NCI-H1930 (cell line): ENCODE measurements at places on chromosomes 3 and 15.
A peak's percentile ranks its signal among the peaks of the same experiment; 100 is the strongest.

- DNase-seq, result no peak
Measured at GRCh38 chr3:57890874-57891273, 117.3 kb upstream of the FLNB start.

DNA sequence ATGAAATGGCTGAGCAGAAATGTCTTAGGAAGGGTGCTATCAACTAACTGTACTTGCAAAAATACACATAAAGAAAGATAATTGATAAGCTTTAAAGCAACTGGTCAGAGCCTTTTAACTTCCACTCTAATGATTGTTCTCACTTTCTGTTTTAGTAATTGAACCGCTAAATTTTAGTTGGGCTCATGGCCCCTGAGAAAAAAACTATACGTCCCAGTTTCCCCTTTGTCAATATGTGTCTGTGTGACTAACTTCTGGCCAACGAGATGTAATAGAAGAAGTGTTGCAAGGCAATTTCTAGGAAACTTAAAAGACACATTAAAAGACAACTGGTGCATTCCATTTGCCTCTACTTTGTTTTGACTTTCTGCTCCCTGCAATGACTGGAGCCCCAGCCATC lies 223.9 kb downstream of the NR1D2 start:
- no peak for DNase-seq

- DNase-seq, result no peak
Measured at GRCh38 chr3:172080503-172080902, 41.1 kb downstream of the FNDC3B start.

GRCh38 chr3:128491941-128492670 lies 895 bp downstream of the GATA2 start:
- no peak for DNase-seq

- DNase-seq, result no peak
Measured at GRCh38 chr3:52354676-52355075, 38.6 kb downstream of the DNAH1 start.

- DNase-seq, result peak; percentile 11
Measured at GRCh38 chr3:33787328-33788009, 11.0 kb upstream of the PDCD6IP start.

GRCh38 chr3:54591157-54591556 lies 336.7 kb downstream of the LRTM1 start:
- DNase-seq, result no peak

DNA sequence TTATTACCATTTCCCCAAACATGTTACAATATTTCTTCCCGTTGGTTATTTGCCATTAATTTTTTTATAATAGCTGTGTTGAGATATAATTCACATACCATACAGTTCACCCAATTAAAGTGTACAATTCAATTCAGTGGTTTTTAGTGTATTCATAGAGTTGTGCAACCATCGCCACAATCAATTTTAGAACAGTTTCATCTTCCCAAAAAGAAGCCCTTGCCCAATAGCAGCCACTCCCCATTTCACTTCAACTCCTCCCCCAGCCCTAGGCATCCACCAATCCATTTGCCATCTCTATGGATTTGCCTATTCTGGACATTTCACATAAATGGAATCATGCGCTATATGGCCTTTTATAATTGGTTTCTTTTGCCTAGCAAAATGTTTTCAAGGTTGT lies 225.1 kb downstream of the EPHB1 start:
- DNase-seq, result no peak

DNA sequence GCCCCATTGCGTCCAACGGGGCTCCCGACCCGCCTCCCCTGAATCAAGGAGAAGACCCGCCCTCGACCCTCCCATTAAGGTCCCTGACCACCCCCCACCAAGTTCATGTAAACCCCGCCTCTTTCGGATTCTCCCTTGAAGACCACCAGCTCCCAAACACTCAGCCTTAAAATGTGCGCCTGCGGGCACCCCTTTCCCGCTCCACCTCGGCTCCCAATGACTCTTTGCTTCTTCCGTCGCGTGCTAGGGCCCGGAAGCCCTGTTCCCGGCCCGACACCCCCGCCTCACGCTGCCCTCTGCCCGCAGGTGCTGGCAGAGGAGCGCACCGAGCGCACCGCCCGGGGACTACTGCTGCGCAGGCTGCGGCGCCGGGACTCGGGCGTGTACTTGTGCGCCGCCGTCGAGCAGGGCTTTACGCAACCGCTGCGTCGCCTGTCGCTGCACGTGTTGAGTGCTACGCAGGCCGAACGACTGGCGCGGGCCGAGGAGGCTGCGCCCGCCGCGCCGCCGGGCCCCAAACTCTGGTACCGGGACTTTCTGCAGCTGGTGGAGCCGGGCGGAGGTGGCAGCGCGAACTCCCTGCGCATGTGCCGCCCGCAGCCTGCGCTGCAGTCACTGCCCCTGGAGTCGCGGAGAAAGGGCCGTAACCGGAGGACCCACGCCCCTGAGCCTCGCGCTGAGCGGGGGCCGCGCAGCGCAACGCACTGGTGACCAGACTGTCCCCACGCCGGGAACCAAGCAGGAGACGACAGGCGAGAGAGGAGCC lies 2.7 kb upstream of the LSMEM2 start:
- peak; percentile 17 for DNase-seq

GRCh38 chr3:151402349-151402748 lies 17.8 kb upstream of the P2RY12 start:
- no peak for DNase-seq

DNA sequence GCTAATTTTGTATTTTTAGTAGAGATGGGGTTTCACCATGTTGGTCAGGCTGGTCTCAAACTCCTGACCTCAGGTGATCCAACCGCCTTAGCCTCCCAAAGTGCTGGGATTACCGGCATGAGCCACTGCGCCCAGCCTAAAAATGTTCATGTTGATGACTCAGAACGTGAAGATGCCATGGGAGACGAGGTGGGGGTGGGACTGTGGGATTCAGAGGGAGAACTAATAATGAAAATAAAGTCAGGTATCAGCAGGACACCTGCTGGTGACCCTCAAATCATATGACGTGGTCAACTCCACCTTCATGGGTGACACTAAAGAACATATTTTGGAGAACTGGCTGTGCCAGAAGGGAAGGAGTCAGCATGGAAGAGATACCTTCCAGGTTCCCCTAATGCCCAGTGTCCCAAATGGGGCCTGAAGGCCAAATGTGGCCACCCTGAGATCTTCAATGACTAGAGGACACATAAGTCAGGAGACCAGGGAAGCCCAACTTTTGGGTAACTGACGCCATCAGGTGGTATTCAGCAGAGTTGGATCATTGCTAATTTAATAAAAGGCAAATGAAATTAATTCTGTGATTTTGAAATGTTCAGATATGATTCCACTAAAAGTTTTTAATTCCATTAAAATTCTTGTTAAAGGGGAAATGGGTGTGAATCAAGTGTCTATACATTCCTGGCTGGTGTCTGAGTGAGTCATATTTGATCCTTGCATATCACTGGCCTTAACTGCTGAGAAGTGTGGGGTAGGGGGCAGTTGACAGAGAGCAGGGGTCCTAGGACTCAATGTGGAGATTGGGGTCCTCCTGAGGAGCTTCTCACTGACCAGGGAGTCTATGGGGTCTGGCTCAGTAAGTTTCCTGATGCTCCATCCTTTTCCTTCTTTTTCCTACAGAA lies 88.6 kb upstream of the GSK3B start:
- no peak for DNase-seq

DNA sequence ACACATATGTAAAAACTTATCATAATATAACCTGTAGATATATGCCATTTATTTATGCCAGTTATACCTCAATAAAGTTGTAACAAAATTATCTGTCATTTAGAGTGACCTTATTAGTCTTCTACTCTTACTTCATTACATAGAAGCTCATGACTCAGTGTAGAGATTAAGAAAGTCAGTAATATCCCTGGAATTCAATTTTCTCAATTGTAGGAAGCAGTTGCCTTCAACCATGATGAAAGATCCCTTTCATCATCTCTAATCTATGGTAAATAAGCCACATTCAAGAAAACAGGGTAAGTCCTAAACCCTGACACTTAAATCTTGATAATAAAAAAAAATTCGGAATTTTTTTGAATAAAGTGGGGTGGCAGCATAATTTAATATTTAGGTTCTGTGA lies 216.5 kb upstream of the PEX5L start:
- no peak for DNase-seq

GRCh38 chr15:49015896-49016295 lies 30.4 kb downstream of the SECISBP2L start:
- DNase-seq, result no peak

GRCh38 chr15:90929246-90930019 lies 2.9 kb downstream of the HDDC3 start:
- no peak for DNase-seq

GRCh38 chr15:89905846-89906378 lies 6.8 kb downstream of the ARPIN start:
- no peak for DNase-seq

DNA sequence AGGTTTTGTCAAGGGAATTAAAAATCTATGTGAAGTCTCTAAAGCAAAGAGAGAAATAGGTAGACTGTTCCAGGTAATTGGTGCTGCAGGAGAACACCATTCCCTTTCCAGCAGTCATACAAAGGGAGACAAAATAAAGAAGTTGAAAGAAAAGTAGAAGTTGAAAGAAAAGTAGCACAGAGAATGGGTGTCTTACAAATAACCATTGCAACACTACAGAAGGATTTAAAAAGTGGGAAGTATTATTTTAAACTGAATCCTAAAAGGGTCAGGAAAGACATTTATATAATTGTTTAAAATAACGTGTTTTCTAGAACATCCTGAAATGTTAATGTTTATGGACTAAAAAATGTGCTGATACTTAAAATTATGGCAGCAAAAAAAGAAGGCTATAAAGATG lies 223.8 kb downstream of the RSRC1 start:
- no peak for DNase-seq

- DNase-seq, result no peak
Measured at GRCh38 chr15:33150431-33150941, 44.0 kb downstream of the FMN1 start.

DNA sequence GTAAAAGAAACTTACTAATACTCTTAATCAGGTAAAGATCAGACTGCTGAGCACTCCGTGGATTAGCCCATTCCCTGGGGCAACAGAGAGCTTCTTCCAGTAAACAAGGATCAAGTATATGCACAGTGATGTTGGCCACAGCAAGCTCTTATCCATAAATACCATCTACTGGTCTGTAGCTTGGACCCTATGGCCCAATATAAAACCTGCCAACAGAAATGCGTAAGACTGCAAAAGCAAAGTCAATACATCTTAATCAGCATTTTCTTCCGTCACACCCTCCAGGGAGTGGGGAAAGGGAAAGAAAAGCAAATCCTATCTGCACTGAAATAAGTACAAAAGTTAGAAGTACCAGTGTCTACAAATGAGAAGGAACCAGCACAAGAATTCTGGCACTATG lies 1082.1 kb downstream of the ZPLD1 start:
- no peak for DNase-seq

GRCh38 chr3:43998836-43999727 lies 242.6 kb upstream of the TOPAZ1 start:
- peak; percentile 82 for DNase-seq

DNA sequence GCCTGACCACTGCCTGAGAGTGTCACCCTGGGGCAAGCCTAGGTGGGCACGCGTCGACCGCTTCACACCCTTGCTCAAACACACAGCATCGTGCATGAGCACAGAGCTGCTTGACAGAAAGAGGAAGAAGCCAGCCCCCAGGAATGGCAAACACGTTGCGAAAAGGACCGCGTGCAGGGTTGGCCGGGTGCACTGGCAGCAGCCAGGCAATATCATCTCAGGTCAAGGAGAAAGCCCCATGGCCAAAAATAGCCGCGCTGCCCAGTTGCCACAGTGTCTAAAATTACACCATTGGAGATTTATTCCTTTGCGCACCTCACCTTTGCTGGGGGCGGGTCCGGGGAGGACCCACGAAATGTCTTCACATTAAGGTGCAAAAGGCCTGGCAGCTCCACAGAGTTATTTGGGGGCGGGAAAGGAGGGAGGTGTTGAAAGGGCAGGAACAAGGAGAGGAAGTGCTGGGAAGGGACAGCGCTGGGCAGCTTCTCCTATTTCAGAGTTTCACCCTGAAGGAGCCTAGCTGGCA lies 44.7 kb upstream of the NR2F2 start:
- no peak for DNase-seq

DNA sequence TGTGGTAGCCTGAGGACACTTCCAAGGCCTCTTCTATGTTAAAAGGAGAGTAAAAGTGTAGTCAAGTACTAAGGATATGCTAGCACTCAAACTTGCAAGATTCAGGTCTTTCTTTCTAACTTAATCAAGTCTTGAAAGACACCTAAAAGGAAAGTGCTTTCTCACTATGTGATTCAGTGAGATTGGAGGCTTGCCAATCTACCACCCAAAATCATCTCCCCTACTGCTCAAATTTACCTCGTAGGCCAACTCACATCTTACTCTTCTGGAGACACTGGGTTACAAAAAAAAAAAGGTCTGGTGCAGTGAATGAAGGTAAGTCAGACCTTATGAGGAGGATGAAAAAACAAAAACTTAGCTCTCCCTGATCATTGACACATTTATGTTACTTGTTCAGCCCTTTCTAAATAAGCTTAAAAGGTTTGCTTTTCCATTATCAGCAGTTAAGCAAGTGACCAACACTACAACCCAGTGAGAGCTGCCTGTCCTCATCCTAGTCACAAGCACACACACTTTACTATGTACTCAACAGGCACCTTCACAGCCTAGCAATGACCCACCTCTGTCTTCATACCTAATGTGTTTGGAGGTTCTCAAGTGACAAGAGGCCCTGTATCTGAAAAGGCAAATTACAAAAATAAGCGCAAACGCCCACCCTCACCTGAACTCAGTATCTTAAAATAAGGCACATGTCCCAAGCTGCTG lies 19.6 kb downstream of the SUMF1 start:
- DNase-seq, result no peak

GRCh38 chr15:63638839-63639238 lies 41.7 kb downstream of the FBXL22 start:
- DNase-seq, result no peak

- DNase-seq, result no peak
Measured at GRCh38 chr3:33636125-33636850, 81.8 kb downstream of the CLASP2 start.

DNA sequence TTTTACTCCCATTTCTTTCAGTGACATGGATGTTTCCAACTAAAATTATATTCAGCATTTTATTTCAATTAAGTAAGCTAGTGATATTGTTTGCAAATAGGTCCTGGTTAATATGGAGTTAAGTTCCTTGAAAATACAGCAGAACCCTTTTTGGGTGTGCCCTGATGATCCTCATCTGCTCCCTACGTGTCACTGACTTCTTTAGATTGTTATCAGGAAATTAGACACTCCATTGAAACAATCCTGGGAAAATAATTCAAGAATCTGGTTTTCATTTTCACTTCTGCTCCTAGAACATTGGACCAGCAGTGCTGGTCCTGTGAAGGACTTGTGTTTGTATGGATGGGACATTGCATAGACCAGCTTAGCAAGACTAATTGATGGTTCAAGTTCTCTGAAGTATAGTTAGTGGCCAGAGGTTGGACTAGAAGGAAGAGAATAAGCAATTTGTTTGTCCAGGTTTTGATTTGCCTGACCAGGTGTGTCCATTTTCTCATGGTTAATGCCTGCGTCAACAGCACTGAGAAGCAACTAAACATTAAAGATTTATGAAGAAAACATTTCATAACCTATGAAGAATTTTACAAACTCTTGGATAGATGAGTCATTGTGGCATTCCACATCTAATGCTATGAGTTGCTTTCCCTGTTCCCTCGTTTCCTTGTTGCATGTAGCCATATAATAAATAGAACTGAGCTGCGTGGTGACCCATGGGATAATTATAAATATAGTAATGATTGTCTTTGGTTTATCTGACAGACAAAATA lies 95.8 kb downstream of the ZPLD1 start:
- DNase-seq, result no peak
